ENCODE measurements at places on chromosomes 3 and 15.

- H3K4me1 ChIP-seq, result peaks cover 20% of the 10 kb centered on the region
- peak; percentile 36 for DNase-seq
- no peaks in the 10 kb centered on the region for H3K36me3 ChIP-seq
These were observed 30.1 kb upstream of the TFRC start for GRCh38 chr3:196111939-196112386.

DNA sequence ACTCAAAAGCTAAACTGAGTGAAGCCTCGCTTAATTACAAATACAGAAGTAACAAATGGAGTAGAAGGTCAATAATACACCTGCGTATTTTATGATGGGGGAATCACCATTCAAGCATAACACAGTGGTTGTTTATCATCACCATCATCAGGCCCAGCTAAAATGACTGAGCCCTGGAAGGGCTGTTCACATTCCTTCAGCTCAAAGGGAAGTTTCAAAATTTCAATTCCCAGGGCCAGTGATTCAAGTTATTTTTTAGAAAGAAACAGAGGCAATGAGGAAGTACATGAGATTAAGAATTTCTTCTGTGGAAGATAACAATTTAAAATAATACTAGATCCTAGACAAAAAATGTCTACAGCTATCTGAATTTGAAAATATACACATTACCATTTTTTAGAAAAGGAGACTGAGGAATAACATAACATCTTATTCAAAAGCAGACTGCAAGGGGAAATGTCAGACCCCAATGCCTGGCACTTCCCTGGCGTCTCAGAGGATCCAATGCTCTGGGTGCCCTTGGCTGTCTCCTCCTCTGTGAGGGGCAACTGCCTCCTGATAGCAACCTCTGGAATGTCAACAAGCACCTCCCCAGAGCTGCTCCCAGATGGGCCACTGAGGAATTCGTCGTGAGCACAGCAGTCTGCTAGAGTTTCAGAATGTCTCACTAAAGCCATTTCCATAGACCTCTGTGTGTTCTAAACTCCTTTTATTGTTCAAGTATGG lies 22.8 kb downstream of the EHD4 start:
- H3K36me3 ChIP-seq, result peaks cover 5% of the 10 kb centered on the region
- DNase-seq, result no peak
- H3K27me3 ChIP-seq, result no peaks in the 10 kb centered on the region
- H3K4me1 ChIP-seq, result peaks cover 3% of the 10 kb centered on the region

DNA sequence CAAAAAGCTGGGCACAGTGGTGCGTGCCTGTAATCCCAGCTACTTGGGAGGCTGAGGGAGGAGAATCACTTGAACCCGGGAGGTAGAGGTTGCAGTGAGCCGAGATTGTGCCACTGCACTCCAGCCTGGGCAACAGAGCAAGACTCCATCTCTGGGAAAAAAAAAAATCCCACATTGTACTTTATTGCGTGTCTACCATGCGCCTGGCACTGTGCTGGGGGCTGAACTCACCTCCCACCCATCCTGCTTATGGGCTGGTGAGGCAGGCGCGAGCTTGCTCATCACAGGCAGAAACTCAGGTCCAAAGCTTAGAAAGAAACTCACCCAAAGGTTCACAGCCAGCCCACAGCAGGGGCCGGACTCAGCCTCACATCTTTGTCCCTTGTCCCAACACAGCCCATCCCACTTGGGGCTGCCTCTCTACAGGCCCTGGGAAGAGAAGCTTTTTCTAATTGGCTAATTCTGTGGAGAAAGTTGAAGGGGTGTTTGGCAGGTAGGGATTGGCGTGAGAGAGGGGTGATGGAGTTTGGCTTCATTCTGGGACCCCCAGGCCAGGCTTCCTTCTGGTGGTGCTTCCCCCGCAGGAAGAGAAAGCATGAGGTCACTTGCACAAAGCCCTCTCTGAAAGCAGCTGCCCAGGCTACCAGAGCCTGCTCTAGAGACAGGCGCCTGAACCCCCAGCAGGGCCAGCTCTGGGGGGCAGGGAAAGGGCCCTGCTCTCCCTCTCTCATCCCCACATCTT lies 122.6 kb upstream of the SMAD3 start:
- H3K27ac ChIP-seq, result no peak overlapping the region
- peaks cover 2% of the 10 kb centered on the region for H3K27me3 ChIP-seq
- no peaks in the 10 kb centered on the region for H3K36me3 ChIP-seq
- no peak overlapping the region for H3K4me3 ChIP-seq

- H3K4me3 ChIP-seq, result no peak overlapping the region
- H3K36me3 ChIP-seq, result no peaks in the 10 kb centered on the region
- no peaks in the 10 kb centered on the region for H3K4me1 ChIP-seq
- H3K27me3 ChIP-seq, result no peaks in the 10 kb centered on the region
- no peak for DNase-seq
These were observed 211.2 kb downstream of the ROBO2 start for GRCh38 chr3:77251136-77251535.

DNA sequence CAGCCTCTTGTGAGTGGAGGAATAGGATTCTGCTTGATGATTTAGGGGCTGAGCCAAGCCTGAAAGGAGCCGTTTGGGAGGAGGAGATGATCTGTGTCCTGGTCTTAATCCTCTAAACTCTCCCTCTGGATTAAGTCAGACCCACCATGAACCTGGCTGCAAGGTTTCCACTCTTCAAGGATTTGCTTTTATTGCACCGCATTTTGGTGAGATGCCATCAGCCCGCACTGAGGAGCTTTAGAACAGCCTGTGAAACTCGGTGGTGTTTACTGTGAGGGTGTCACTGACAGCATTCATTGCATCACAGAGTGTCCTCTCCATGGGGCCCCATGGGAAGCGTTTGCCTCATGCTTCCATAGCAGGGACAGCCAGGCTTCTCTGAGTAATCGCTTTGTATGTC lies 59.2 kb downstream of the EPHB1 start:
- H3K27me3 ChIP-seq, result peaks cover under 1% of the 10 kb centered on the region
- no peak for DNase-seq
- no peaks in the 10 kb centered on the region for H3K36me3 ChIP-seq
- H3K4me1 ChIP-seq, result peaks cover 8% of the 10 kb centered on the region
- no peak overlapping the region for H3K4me3 ChIP-seq

GRCh38 chr3:60291115-60291514 lies 960.1 kb downstream of the FHIT start:
- H3K36me3 ChIP-seq, result no peaks in the 10 kb centered on the region
- no peak overlapping the region for H3K4me3 ChIP-seq
- no peak for DNase-seq
- H3K27ac ChIP-seq, result no peak overlapping the region
- H3K27me3 ChIP-seq, result no peaks in the 10 kb centered on the region

- H3K4me1 ChIP-seq, result peaks cover 19% of the 10 kb centered on the region
- H3K27me3 ChIP-seq, result no peaks in the 10 kb centered on the region
These were observed 9.0 kb downstream of the GNB5 start for GRCh38 chr15:52181938-52182780.

DNA sequence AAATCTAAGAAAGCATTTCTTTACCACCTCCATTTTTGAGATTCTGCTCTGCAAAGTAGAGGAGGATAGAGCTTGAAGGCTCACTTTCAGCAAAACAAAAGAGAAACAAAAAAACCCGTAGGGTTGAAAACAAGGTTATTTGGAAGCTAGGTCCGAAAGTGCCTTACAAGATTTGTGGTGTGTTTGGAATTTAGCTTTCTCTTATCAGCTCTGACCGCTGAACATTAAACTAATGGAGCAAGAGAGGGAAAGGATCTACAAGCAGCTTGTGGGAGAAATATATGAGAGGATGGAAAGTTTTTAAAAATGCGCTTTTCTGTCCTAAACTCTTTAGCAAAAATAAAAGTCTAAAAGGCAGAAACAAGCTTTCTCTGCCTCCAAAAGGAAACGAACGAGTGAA lies 545.5 kb downstream of the NTRK3 start:
- H3K4me3 ChIP-seq, result no peak overlapping the region
- H3K4me1 ChIP-seq, result no peaks in the 10 kb centered on the region
- H3K36me3 ChIP-seq, result no peaks in the 10 kb centered on the region
- H3K27me3 ChIP-seq, result no peaks in the 10 kb centered on the region

- H3K27me3 ChIP-seq, result peaks cover 2% of the 10 kb centered on the region
- H3K36me3 ChIP-seq, result no peaks in the 10 kb centered on the region
- H3K4me3 ChIP-seq, result no peak overlapping the region
- H3K27ac ChIP-seq, result no peak overlapping the region
- no peaks in the 10 kb centered on the region for H3K4me1 ChIP-seq
These were observed 397.9 kb downstream of the NTRK3 start for GRCh38 chr15:87858651-87859050.

DNA sequence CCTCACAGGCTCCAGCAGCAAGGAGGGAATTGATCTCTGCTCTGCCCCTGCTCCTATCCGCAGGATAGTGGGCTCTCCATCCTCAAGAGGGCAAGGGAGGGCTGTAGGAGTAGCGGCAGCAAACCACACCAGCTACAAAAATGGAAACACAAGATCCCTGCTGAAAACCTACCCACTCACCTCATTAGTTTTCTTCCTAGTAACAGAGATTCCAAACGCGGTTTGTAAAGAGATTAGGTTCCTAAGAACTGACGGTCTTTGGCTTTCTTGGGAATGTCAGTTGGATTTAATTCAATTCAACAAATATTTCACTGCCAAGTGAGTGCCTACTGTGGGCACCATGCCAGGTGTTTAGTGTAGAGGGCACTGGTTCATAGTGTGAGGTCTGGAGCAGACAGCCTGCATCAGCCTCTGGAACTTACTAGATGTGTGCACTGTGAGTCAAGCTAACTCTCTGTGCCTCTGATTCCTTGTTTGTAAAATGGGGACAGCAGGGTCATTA lies 84.7 kb downstream of the MRPL46 start:
- no peak for DNase-seq
- no peaks in the 10 kb centered on the region for H3K36me3 ChIP-seq
- peaks cover 18% of the 10 kb centered on the region for H3K27me3 ChIP-seq
- H3K4me3 ChIP-seq, result no peak overlapping the region
- peaks cover 5% of the 10 kb centered on the region for H3K4me1 ChIP-seq

GRCh38 chr15:87365186-87365585 lies 891.4 kb downstream of the NTRK3 start:
- no peaks in the 10 kb centered on the region for H3K27me3 ChIP-seq
- DNase-seq, result no peak
- no peak overlapping the region for H3K4me3 ChIP-seq
- no peak overlapping the region for H3K27ac ChIP-seq

DNA sequence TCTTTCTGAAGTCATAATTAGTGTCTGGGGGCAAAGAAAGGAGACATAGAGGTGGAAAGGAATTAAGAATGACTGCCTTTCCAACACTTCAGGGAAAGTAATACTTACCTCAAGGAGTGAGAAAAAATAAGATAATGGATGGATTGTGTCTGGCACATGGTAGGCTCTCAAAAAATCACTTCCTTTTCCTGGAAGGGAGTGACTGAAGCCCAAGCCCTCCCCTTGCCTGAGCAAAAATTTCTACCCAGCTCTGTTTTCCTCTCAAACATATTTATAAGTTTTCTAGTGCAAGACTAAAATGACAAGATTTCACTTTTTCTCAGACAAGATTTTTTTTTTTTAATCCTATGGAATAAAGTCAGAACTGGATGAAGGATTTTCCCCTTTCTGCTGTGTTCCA lies 145.0 kb downstream of the IGSF11 start:
- H3K27me3 ChIP-seq, result peaks cover 8% of the 10 kb centered on the region
- H3K4me3 ChIP-seq, result no peak overlapping the region
- no peaks in the 10 kb centered on the region for H3K36me3 ChIP-seq
- DNase-seq, result no peak
- H3K27ac ChIP-seq, result no peak overlapping the region

DNA sequence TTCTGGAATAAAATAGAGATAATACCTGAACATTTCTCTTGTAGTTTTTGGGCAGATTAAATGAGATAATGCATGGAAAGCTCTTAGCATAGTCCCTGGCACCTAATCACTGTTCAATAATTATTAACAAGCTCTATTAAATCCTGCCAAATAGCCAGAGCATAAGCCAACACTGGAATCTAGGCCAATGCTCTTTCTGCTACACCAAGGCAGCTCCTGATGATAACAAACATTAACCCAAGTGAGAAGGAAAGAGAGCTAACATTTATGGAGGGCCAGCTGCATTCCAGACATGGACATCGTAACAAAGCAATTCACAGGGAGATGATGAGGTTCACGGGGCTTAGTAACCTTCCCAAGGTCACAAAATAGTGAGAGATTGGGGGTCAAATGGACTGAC lies 23.3 kb downstream of the LARP6 start:
- H3K36me3 ChIP-seq, result no peaks in the 10 kb centered on the region
- DNase-seq, result no peak
- no peak overlapping the region for H3K27ac ChIP-seq
- H3K4me3 ChIP-seq, result no peak overlapping the region
- peaks cover 11% of the 10 kb centered on the region for H3K27me3 ChIP-seq
- H3K4me1 ChIP-seq, result no peaks in the 10 kb centered on the region

- no peaks in the 10 kb centered on the region for H3K27me3 ChIP-seq
- peaks cover 9% of the 10 kb centered on the region for H3K4me1 ChIP-seq
- no peak for DNase-seq
- H3K4me3 ChIP-seq, result no peak overlapping the region
- H3K36me3 ChIP-seq, result no peaks in the 10 kb centered on the region
These were observed 6.3 kb upstream of the ZXDC start for GRCh38 chr3:126481808-126482502.

GRCh38 chr3:122758877-122759560 lies 34.6 kb downstream of the HSPBAP1 start:
- no peak overlapping the region for H3K27ac ChIP-seq
- no peak for DNase-seq
- no peak overlapping the region for H3K4me3 ChIP-seq
- no peaks in the 10 kb centered on the region for H3K27me3 ChIP-seq
- peaks cover 6% of the 10 kb centered on the region for H3K36me3 ChIP-seq

GRCh38 chr3:62403765-62404164 lies 30.4 kb upstream of the FEZF2 start:
- H3K27ac ChIP-seq, result no peak overlapping the region
- H3K4me3 ChIP-seq, result no peak overlapping the region
- H3K27me3 ChIP-seq, result peaks cover 2% of the 10 kb centered on the region

- no peak for DNase-seq
- H3K27me3 ChIP-seq, result peaks cover 10% of the 10 kb centered on the region
- no peak overlapping the region for H3K27ac ChIP-seq
- no peak overlapping the region for H3K4me3 ChIP-seq
- H3K36me3 ChIP-seq, result no peaks in the 10 kb centered on the region
These were observed 158.8 kb downstream of the SMAD6 start for GRCh38 chr15:66860844-66861243.

DNA sequence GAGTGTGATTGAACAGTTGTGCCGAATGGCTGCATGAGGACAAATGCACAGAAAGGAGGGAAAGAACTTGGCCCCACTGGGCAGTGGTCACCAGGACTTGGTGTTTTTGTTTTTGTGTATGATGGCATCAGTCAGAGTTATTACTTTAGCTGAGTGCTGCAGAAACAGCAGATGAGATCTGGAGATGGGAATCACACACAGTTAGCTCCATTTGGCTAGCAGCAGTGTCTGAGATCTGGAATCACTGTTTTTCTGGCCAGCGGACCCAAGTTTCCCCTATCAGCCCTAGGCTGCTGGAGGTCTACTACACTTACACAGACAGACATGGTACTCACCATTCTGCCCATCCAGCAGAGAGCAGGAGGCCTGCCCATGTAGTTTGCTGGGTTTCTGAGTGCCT lies 45.9 kb upstream of the APEH start:
- no peak for DNase-seq
- no peaks in the 10 kb centered on the region for H3K36me3 ChIP-seq
- peaks cover 9% of the 10 kb centered on the region for H3K4me1 ChIP-seq
- H3K27ac ChIP-seq, result no peak overlapping the region

Measured in activated naive CD8-positive, alpha-beta T cell treated with anti-CD3 and anti-CD28 coated beads, Interleukin-2, amount 50 U/mL, for 24 hours (primary cell).